ENCODE measurements at places on chromosomes 5 and 9.

- no peak for DNase-seq
Observed at GRCh38 chr9:93406371-93406770, 45.1 kb upstream of the FAM120A start.

DNA sequence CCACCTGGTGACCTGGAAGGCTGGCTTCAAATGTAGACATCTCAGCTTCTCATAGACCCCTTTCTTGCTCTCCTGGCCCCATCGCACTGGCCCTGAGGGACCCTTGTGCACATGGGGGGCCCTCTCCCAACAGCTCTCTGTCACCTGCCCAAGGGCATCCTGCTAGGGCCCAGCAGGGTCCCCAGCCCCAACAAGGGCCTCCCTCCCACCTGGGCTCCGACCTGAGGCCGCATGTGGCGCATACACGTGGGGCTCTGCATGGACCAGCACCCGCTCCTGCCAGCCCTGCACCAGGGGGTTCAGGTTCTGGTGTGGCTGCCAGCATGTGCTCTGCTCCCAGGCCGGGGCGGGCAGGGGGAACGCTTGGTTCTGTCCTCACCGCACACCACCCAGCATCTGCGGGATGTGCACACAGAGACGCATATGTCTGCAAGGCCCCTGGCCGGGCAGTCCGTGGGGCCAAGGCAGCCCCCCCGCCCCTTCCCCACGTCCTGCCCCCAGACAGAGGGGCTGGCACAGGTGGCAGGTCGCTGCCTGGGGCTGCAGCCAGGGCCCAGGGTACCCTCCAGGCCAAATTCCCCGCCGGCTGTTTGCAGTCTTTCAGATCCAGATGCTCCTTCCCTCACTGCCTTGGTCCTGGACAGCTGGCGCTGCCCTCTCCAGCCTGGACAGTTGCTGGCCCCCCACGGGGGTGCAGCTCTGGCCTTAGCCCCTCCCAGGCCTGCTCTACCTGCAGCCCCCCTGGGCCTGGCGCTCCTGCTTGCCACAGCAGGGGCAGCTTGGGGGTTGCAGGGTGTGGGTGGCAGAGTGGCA is 17.9 kb upstream of the NRARP start:
- DNase-seq: no peak

DNA sequence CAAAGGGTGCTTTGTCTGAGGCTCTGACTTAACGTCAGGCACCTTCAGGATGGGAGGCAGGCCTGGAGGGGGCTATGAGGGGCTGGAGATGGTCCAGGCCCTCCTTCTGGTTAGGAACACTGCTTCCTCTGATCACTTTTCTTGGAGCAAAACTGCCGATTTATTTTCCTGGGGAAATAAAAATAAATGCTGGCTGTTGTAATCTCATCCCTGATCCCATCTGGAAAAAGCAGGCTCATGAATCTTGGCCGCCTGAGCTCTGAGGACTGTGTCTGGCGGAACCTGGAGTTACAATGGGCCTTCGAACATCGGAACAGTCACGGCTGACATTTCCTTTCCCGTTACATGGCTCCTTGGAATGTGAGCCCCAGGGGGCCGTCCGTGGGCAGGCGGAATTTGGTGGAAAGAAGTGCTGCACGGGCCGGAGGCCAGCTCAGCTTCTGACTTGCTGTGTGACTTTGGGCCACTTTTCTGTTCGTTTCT is 157.8 kb downstream of the RGS3 start:
- DNase-seq: no peak

GRCh38 chr5:179326122-179326927 is 18.9 kb downstream of the ADAMTS2 start:
- DNase-seq: no peak

GRCh38 chr9:105716146-105716545 is 21.8 kb downstream of the TMEM38B start:
- no peak for DNase-seq

- no peak for DNase-seq
Observed at GRCh38 chr5:75037106-75037505, 15.3 kb downstream of the GCNT4 start.

GRCh38 chr5:2916076-2916682 is 164.7 kb upstream of the IRX2 start:
- no peak for DNase-seq

GRCh38 chr5:121296356-121296755 is 555.3 kb upstream of the FTMT start:
- DNase-seq: no peak

GRCh38 chr5:132466433-132467286 is 23.9 kb downstream of the IRF1 start:
- DNase-seq: no peak

DNA sequence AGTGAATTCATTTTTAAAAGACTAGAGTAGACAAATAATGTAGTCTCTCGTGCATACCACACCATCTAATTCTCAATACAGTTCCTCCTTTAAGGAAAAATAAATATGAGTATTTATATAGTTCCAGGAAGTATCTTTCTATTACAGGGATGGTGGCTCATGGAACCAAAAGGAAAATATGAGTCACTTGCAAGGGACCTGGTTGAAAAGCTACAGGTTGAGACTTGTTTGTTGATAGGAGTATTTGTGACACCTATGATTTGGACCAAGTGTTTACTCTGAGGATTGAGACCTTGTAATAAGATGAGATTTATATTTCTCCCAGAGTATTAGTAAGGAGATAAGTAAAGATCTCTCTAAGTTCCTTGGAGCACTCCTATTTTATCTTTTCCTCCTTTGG is 67.4 kb downstream of the CDO1 start:
- DNase-seq: no peak

DNA sequence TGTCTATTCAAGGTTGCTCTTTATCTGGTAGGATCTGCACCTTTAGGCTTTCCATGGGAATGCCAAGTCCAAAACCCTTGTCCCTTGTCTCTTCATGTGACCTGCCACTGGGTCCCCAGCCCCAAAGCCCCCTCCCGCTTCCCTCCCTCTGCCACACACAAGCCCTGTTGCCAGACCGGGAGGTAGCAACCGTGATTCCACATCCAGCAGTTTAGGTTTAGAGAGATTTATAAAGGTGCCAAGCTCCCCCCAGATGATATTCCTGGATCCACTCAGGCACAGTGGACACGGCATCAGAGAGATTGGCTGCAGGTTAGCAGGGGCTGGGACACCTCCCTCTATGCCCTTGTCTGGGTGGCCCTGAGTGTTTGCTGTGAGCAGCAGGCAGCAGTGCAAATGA is 504.7 kb downstream of the CCDC171 start:
- no peak for DNase-seq

DNA sequence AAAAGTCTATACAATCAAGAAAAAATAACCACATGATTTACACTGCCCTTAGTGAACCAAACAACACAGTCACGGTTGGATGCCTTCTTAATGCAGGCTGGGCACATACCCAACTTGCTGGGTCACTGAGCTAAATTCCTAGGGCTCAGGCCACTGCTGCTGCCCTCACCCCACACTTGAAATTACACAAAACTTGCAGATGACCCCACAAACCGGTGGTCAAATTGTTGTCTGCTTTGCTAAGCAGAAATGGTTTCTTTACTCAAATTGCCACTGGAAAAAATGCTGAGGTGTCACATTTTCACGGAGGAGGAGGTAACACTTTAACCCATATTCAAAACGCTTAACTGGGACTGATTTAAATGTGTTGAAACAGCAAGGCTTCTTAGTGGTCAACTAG is 62.4 kb downstream of the HMHB1 start:
- DNase-seq: no peak

DNA sequence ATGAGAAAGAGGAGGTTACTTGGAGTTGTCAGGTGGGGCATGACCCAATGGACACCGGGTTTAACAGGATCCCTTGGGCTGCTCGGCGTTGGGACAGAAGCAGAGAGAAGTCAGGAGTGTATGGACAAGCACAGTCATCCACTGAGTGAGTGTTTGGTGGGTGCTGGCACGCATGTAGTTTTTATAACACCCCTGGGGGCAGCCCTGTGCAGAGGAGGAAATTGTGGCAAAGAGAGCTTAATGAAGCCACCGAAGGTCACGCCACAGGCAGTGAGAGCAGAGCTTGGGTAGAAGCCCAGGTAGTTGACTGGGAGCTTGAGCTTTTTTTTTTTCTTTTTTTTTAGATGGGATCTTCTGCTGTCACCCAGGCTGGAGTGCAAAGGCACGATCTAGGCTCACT is 43.2 kb upstream of the IER5L start:
- no peak for DNase-seq

- DNase-seq: no peak
Observed at GRCh38 chr9:118563677-118564076, 805.6 kb downstream of the BRINP1 start.

- no peak for DNase-seq
Observed at GRCh38 chr9:85276741-85277140, 465.0 kb downstream of the AGTPBP1 start.

- DNase-seq: no peak
Observed at GRCh38 chr5:29114331-29114768, 2076.0 kb upstream of the CDH9 start.

GRCh38 chr9:137194388-137194787 is 5.9 kb downstream of the SSNA1 start:
- DNase-seq: no peak

- no peak for DNase-seq
Observed at GRCh38 chr5:119095611-119096010, 24.7 kb downstream of the DMXL1 start.

DNA sequence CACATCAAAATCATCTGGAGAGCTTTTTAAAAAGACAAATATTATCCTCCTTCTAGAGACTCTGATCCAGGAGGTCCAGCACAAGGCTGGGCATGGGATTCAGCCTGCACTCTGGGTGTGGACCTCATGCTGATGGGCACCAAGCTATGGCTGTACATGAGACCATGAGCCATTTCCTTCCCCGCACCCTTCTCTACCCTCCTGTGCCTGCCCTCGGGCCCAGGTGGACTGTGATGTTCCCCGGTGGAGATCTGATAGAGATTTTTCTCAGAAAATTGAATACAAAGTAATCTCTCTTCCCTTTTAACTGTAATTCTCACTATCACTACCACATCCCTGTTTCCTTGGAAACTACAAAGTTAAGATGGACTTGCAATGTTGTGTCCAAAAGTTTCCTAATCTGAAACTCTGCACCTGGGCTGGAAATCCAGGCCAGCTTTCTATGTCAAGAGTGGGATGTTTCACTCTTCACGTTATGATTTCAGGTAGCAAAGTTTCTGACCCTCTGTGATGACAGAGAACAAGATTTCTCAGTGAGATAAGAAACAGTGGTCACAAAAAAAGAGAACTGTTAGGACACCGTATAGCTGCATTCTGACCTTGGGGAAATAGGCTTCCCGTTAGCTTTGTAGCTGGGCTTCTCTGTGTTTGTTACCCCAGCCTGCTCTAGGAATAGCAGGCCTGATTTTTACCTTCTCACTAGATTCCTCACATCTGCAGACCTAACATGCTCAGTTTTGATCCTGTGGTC is 11.5 kb downstream of the SFXN1 start:
- no peak for DNase-seq

GRCh38 chr5:155919126-155919525 is 407.8 kb upstream of the SGCD start:
- no peak for DNase-seq

Data from NCI-H187 treated with DMSO at 0.1 percent for 48 hours (cell line).